ENCODE measurements at places on chromosomes 5 and 9.

DNA sequence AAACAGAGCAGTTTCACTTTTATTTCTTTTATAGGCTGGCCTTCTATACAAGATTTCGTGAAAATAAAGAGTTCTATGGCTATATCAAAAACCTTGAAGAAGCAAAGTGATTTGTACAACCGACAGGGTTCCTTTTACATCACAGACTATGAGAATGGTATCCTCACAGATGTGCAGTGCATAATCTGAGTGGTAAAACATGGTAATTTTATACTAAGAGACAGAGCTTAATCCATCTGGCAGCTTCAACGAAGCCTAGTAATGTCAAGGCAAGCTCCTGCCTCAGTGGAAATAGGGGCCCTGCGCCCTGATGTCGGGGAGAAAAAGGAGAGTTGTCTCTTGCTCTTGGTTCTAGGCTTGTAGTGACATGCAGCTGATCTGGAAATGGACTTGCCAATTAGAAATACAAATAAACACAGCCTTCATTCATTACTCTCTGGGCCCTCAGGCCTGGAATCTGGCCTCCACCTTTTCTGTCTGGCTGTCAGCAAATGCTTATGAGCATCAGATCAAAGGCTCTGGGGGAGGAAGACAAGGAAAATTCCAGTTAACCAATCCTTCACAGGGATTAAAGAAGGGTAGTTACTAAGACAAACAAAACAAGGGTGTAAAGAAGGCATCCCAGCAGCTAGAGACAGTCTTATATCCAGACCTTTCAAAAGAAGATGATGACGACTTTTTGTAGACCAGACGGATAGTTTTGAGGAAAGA is 33.6 kb upstream of the TRIM32 start:
- DNase-seq = no peak

DNA sequence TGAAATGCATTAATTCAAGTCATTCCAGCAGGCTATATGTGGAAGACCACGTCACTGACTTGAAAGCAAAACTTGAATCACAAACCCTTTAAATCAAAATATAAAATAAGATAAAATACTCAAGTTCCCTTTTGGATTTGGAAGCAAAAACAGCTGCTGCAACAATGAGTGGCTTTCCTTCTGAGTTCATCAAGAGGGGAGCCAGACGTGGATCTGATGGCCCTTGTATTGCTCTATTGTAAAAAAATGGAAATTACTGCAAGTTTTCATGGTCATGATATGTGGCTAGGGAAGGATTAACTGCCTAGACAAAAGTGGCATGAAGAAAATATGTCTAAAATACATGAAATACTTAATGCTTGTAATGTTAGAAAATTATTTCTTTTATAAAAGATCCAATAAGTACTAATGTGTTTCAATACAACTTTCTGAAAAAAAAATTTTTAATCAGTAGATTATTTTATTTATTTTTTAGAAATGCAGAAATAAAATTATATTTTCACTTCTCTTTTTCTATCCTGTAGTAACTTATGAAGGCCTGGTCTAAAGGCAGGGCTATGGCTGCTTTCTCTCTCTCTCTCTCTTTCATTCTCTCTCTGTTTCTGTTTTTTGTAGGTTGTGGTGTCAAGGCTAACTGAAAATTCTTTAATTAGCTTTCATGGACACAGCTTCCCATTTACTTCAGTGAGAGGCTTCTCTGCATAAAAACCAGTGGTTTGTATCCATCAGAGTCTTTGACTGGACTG is 24.0 kb downstream of the LIX1 start:
- DNase-seq = no peak

GRCh38 chr9:19649336-19650041 is 139.3 kb downstream of the SLC24A2 start:
- DNase-seq = no peak

- DNase-seq = no peak
Observed at GRCh38 chr5:120504057-120504456, 40.0 kb downstream of the PRR16 start.

- DNase-seq = no peak
Observed at GRCh38 chr5:90506221-90506620, 23.2 kb downstream of the LYSMD3 start.

GRCh38 chr5:144481861-144482260 is 311.2 kb downstream of the KCTD16 start:
- DNase-seq = no peak

DNA sequence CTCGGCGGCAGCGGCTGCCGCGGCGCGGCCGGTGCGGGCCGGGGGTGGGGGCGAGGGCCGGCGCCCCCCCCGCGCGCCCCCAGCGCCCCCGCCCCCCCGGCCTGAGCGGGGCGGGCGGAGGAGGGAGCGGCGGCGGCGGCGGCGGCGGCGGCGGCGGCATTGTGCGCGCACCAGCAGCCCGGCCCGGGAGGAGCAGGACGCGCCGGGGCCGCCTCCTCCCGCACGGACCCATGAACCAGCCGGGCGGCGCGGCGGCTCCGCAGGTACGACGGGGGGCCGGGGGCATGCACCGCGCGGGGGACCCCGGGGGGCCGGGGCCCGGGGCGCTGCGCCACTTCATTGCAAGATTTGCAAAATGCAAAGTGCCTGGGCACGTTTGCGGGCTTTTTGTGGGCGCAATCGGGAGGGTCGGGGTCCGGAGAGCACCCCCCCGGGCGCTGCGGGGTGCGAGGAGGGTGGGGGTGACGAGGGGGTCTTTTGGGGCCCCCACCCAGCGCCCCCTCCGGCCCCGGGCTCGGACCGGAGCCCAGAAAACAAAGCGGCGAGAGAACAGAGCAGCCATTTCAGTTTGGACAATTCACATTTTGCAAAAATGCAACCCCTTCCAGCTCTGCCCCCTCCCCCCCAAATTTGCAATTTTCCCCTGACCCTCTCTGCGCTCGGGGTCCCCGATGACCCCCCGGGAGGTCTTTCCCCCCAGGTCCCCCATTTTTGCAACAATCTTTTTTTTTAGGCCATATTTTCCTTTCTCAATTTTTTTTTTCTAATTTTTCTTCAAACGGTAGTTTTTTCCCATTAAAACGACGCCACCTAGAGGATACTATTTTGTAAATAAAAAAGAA is at the start of gene ZNF618:
Gene ZNF618, plus strand, starts transcription at position 159 of the 842 bp plus-strand sequence. Its CDS starts 72 bp downstream, at position 231.
- no peak for DNase-seq
